ENCODE measurements at places on chromosomes 4 and X.

DNA sequence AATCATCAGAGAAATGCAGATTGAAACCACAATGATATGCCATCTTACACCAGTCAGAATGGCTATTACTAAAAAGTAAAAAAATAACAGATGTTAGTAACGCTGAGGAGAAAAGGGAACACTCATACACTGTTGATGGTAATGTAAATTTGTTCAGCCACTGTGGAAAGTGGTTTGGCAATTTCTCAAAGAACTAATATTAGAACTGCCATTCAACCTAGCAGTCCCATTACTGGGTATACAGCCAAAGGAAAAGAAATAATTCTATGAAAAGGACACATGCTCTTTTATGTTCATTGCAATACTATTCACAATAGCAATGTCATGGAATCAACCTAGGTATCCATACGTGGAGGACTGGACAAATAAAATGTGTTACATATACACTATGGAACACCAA is 566.3 kb downstream of the STPG2 start:
- no peak for DNase-seq

DNA sequence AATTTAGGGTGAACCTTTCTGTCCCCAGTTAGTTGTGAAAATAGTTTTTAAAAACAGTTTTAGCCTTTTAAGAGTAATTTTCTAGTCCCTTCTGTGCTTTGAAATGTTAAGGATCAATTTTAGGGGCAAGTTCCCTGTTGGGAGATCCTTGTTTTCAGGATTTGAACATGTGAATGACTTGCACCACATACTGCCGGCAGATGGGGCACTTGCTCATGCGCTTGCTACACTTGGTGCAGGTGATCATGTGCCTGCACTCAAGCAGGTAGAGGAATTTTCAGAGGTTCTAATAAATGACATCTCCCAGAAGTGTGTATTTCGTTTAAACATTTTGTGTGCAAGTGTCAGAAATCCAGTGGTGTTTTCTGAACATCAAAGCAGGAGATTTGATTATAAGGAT is 195.9 kb downstream of the CHM start:
- DNase-seq, result no peak

DNA sequence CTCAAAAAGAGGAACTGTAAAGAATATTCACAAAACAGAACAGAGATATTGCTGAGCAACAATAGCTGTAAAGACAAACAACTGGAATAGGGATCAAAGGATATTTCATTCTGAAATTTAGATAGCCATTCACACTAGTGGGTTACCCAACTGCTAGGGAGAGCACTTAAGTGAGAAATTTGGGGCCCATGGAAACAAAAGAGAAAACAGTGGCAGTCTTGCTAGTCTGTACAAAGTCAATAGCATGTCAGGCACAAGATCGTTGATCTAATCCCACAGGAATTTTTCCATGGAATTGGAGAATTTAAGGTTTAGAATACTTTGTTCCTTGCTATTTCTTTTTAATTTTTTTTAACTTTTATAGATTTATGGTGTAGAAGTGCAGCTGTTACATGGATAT is 467.0 kb downstream of the PCDH18 start:
- DNase-seq, result no peak

- peak; percentile 92 for DNase-seq
Measured at GRCh38 chr4:80058740-80059139, 14.3 kb downstream of the ANTXR2 start.

- DNase-seq, result no peak
Measured at GRCh38 chrX:117522725-117523700, 593.6 kb downstream of the KLHL13 start.

DNA sequence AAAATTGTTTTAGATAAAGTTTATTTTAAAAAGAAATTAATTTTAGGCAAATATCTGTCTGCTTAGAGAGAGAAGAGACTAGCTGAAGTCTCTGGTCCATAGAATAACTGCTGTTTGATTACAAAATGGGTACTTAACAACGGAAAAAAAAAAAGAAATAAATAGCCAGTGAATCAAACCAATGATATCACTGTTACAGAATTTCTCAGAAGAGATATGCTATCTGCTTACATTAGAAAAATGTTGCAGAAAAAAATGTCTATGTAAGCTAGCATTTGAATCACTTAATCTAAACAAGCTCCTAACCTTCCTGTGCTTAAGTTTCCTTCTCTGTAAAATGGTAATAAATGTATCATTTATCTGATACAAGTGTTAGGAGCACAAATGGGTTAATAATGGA is 189.9 kb downstream of the IL15 start:
- DNase-seq, result no peak

GRCh38 chrX:120790552-120790951 is 85.1 kb downstream of the CT47B1 start:
- DNase-seq, result no peak

DNA sequence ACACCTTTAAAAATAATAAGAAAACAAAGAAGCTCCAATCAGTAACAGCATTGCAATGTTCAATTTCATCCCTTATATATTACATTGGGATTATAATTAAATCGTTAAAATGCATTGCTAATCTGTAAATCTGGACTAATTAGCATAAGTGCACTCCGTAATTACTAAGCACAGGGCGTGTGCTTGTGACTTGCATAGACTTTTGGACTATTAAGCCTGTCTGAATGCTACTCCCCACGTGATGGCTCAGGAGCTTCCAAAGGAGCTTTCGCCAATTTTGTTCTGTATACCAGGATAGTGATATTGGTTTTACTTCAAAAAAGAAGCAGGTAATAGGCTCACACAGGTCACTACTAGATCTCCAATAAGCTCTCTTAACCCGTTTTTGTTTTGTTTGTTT is 497.1 kb downstream of the SMARCA1 start:
- no peak for DNase-seq

DNA sequence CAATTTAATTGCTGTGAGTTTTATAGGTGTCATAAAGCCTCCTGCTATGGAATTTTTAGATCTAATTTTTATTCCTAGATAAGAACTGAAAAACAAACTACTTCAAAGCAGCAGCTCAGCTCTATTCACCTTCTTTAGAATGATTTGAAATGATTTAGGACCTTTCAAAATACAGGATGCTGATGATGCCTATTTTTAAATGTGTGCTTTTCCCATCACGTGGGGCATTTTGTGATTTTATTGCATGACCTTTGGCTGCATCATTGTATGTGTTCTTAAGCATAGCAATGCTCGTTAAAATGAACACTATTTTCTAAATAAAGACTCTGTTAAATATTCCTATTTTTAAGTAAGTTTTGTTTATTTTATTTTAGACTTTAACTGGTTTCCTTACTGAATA is 537.3 kb downstream of the STPG2 start:
- DNase-seq, result no peak

GRCh38 chrX:39758791-39759525 is 338.8 kb downstream of the BCOR start:
- no peak for DNase-seq

GRCh38 chr4:181659202-181659601 is 584.0 kb upstream of the TENM3 start:
- DNase-seq, result no peak

DNA sequence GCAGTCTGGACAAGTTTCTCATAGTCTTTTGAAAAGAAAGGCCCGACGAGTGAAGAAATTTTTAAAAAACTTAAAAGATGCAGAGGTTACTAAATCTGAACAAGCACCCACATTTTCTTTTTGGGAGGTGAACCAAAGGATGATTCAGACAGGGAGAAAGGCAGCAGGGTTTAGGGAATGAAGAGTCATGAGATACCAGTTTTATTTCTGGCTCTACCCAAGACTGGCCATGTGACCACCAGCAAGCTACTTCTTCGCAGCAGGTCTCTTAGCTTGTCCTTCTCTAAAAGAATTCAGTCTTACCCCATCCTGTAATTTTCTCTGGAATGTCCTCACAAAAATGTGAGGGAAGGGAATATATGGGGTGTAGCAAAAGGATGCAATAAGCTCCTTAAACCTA is 37.6 kb downstream of the AMOT start:
- no peak for DNase-seq

DNA sequence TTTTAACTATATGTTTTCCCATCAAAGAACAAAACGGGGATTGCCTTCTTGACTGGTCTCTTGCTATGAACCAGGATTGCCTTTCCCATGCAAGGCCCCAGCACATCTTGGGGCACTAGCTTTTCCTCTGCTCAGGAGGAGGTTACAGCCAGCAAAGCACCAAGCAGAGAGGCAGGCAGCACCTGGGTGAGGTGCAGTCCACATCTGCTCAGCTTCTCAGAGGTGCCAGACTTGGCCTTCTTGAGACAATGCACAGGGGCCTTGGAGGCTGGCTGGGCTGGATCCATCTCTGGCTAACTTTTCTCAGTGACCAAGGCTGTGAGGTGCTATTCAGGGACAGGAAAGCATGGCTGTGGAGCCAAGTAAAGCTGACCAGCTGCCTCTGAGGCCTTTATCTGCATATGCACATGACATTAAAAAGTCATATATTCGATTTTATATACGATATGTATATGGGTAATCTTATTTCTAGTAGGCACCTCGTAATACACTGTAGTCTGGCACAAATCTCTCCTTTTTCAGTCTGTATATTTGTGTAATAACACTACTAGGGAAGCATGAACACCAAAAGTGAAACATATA is 86.9 kb downstream of the CC2D2A start:
- DNase-seq, result no peak

DNA sequence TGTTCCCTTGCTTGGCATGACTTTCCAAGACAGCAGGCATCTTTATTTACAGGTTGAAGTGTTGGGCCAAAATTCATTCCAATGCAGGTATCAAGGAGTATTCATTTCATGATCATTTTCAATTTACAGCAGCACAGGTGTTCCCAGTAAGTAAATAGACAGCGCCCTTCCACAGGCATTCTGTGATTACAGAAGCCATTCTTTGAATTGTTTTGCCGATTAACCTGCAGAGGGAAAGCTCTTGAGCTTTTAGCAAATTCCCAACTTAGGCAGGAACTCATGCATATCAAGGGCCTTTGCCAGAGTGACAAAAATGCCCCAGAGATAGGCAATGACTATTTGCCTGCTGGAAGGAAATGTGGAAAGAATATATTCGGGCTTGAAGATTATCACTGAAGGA is 6.8 kb downstream of the TXK start:
- no peak for DNase-seq

- no peak for DNase-seq
Measured at GRCh38 chrX:85591536-85591935, 212.1 kb upstream of the POF1B start.

DNA sequence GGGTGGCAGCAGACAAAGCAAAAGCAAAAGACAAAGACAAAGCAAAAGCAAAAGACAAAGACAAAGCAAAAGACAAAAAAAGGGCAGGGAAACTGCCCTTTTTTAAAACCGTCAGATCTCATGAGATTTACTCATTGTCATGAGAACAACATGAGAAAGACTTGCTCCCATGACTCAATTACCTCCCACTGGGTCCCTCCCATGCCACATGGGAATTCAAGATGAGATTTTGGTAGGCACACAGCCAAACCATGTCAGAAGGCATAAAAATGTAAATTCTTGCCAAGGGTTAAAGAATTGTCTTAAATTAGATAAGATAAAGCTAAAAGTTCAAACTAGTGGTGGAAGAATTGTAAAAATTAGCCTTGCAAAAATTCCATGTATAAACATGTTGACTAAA is 419.7 kb downstream of the TRAM1L1 start:
- DNase-seq, result no peak

DNA sequence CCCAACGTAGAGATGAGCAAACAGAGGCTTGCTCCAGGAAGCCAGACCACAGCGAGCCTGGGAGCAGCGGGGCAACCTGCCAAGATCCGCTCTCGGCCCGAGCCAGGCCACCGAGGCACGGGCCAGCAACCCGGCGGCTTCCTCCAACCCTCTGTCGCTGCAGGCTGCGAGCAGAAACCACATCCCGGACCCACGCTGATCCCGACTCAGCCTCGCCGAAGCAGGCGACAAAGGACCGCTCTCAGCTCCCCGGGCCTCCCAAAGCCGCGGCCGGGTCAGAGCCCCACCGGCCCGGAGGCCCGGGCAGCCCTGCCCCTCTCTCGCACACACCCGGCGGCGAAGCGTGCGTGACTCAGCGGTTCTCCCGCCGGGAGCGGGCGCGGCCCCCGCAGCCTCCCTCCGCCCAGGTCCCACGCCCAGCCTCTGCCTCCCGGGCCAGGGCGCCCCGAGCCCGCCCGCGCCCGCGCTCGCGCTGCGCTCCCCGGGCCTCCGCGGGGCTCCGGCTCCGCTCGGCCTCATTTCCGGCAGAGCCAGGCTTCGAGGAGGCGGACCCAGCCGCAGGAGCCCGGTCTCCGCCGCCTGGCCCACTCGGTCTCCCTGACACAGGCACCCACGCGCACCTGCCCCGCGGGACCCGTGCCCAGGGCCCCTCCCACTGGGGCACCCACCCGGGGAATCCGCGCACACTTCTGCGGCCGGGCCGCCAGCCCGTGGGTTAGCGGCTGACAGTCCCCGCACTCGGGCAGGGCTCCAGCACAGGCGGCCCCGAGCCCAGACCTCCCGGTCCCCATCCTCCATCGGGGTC is 1.7 kb downstream of the PPP2R2C start:
- DNase-seq, result no peak

- no peak for DNase-seq
Measured at GRCh38 chrX:149699761-149700160, 12.1 kb upstream of the MAGEA11 start.

- DNase-seq, result no peak
Measured at GRCh38 chr4:74793757-74794381, 454 bp downstream of the BTC start.

All from inflammatory macrophage (primary cell).